Cardiac muscle cell (in vitro differentiated cells and primary cell): ENCODE measurements at places on chromosomes 1 and 21. TPM values are rescaled to one million over a fixed set of nuclear protein-coding genes. Genes with fewer than 3 reads are reported as not detected.

Gene BMP8B
- total RNA-seq: not detected in 2 replicates

- DNase-seq: no peak
These were observed 122.6 kb upstream of the PPP2R5A start for GRCh38 chr1:212162635-212163034.

GRCh38 chr1:15703562-15703961 is 19.4 kb downstream of the PLEKHM2 start:
- DNase-seq: peak; percentile 55

DNA sequence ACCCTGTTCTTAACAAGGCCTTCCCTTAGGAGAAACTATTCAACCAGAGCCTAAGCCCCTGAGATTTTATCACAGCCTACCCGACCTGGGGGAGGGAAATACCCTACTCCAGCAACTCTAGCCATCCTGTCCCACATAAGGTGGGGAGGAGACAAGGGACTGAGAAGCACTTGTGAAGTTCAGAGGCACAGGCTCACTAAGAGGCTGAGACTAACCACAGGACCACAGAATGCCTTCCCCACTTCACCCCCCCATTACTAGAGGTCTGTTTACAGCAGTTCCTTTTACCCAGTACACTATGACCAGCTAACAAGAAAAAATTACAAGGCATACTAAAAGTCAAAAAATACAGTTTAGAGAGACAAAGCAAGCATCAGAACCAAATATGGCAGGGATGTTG is 86.8 kb downstream of the TEX35 start:
- DNase-seq: no peak

GRCh38 chr1:56797065-56797685 is 22.0 kb downstream of the FYB2 start:
- no peak for DNase-seq

Gene SPRR4
- not detected in 2 replicates for total RNA-seq

Gene OR14K1
- not detected in 2 replicates for total RNA-seq

DNA sequence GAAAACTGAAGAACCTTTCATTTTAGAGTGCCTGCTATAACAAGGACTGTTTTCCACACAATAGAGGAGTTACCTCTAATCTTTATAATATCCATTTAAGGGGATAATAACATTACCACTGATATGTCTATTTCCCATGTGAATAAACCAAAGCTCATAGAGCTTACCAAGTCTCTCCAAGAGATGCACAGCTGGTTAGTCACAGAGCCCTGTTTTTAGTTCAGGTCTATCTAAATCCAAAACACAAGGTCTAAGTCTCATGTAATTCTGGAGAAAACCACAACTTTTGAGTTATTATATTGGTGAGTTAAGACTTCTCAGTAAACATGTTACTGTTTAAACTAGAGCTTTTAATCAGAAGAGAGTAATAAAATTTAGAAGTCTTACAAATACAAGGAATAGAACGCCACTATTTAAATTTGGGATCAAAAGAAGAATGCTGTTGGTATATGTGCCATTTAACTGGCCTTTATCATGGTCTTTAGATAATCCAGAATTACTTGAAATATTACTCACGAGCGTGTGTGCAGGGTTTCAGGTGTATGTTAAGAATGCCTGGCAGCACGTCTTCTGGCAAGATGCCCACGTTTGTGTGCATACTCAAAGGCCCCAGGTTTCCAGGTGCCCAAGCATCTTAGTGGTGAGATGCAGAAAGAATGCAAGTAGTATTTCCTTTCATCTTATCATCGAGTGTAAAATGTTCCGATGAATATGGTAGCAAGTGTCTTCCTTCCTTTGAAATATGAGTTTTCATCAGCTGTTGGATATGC is 190.6 kb downstream of the FMN2 start:
- no peak for DNase-seq

- DNase-seq: no peak
These were observed 64.8 kb upstream of the ATP5PO start for GRCh38 chr21:33980276-33980916.

DNA sequence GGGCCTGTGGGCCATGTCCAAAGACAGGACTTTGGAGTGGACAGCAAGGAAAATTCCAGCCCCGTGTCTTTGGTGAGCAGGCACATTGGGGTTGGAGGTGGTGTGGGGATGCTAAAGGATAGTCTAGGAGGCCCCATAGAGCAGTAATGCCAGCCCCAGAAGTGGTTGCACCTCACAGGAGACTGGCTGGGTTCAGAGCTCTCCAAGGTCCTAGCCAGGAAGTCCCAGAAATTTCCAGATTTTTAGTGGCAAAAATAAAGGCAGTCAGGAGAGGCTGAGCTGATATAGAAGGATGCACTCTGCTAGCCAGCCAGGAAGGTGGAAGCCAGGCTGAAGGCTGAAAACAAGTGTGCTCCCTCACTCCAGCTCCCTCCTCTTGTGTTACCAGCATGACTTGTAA is 144.0 kb upstream of the KCND3 start:
- DNase-seq: peak; percentile 31

Gene KIFAP3
- total RNA-seq: 58.8 and 60.6 TPM in 2 replicates

GRCh38 chr21:31688603-31689368 is 29.3 kb downstream of the SOD1 start:
- DNase-seq: no peak

GRCh38 chr1:234915924-234916675 is 212.5 kb downstream of the TOMM20 start:
- DNase-seq: peak; percentile 64

Gene NRAS
- 31.9 and 34.4 TPM in 2 replicates for total RNA-seq

DNA sequence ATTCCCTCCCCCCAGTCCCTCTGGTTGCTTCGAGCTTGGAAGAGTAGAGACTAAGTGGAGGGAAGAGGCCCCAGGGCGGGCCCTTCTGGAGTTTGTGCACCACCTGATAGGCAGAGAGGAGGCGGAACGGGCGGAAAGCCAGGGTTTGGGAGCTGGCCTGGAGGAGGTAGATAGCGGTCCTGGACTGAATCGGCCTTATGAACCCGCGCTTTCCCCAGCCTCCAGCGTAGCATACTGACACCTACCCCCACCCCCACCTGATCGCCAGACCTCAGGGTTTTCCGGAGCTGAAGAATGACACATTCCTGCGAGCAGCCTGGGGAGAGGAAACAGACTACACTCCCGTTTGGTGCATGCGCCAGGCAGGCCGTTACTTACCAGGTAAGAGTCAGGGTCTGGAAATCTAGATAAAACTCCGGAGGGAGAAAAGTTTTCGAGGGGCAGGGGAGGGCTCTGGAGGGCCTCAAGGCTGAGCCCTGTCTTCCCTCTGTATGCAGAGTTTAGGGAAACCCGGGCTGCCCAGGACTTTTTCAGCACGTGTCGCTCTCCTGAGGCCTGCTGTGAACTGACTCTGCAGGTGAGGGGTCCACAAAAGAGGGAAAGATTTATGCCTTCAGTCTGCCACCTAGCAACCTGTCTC is 705 bp downstream of the UROD start:
- DNase-seq: peak; percentile 84

DNA sequence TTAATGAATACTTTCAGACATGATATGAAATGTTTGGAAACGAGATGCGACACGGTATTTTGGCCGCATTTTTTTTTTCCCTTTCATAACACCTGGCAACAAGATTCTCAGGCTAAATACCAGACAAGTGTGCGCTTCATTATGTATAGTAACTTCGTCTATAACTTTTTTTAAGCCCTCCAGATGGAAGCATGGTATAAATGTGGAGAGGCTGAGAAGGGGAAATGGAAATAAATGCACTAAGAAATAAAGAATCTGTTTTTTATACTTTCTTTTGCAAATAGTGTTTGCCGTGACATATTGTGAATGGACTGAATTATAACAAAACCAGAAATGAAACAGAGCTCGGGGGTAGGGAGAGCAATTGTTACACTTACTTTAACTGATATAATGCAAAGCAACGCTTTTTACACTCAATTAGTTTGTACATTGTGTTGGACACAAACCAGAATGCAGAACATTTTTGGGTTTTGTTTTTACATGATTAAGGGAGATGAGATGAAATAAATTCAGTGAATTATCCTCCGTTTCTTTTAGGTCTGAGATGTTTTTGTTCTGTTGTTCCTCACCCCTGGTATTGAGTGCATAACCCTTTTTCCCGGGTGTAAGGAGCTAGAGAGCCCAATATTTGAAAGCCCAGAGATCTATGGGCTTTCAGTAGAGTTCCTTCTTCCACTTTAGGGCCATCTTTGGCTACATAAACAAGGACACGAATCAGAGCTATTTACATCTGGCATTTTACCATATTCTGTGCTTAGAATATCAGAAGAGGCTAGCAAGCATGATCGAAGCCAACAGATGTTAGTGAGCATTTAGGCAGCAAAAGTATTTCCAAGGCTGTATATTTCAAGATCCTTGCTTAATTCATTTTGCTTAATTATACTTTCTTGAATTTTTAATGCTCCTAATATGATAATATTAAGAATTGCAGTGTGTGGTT is 478.0 kb downstream of the CAMTA1 start:
- DNase-seq: no peak

- no peak for DNase-seq
These were observed 60.9 kb downstream of the LHX4 start for GRCh38 chr1:180291004-180291403.
